ENCODE measurements at places on chromosomes 4 and X. TPM values are rescaled to one million over a fixed set of nuclear protein-coding genes. Genes with fewer than 3 reads are reported as not detected.

Gene CXXC4
- 0.32 TPM for total RNA-seq

Gene GABRE
- total RNA-seq = 7.4 TPM

Gene TBX22
- total RNA-seq = not detected

Gene TAF7L
- total RNA-seq = 1.6 TPM

Gene RNF150
- total RNA-seq = 0.46 TPM
